Progenitor cell of endocrine pancreas (in vitro differentiated cells): ENCODE measurements at places on chromosomes 6 and 20. TPM values are rescaled to one million over a fixed set of nuclear protein-coding genes. Genes with fewer than 3 reads are reported as not detected.
A peak's percentile ranks its signal among the peaks of the same experiment; 100 is the strongest.

- DNase-seq: no peak
Observed at GRCh38 chr6:40550202-40551101, 36.7 kb downstream of the LRFN2 start.

DNA sequence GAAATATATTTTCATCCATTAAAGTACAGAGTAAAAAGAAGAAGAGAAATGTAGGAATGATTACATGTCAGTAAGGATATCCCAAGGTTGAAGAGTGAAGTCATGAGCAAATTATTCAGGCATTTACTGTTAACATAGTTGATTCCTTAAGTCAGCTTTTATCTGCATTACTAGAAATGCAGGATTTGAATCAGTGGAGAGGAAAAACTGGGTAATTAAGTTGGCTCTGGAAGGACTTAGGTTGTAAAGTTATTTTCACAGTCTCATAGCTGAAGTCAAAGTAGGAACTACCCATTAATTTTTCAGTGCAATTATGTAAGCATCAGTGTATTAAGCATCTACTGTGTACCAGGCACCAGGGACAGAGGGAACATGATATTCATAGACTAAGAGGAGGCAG, 7.8 kb downstream of the NAA20 start:
- no peak for DNase-seq

GRCh38 chr20:50909413-50909812, 21.8 kb downstream of the ADNP start:
- DNase-seq: no peak

GRCh38 chr6:13760307-13761304, 49.0 kb upstream of the RANBP9 start:
- no peak for DNase-seq

DNA sequence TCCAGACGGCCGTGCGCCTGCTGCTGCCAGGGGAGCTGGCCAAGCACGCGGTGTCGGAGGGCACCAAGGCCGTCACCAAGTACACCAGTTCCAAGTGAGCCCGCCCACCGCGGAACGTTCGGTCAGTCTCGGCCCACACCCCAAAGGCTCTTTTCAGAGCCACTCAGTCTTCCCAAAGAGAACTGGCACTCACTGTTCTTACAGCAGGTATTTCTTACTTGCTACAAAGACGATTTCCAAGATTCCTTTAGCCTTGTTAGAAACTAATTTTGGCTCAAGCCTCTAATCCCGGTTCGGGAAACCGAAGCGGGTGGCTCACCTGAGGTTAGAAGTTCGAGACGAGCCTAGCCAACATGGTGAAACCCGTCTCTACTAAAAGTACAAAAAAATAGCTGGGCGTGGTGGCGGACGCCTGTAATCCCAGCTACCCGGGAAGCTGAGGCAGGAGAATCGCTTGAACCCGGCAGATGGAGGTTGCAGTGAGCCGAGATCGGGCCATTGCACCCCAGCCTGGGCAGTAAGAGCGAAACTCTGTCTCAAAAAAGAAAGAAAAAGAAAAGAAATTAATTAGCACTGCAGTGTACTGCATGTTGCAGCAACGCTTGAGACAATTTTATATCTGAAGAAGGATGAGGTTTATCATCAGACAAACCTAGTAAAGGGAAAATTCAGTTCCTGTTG, 73.1 kb downstream of the OR2B2 start:
- peak; percentile 51 for DNase-seq

- DNase-seq: no peak
Observed at GRCh38 chr6:20740088-20740487, 205.8 kb downstream of the CDKAL1 start.

Gene FAM209B
- not detected in 2 replicates for total RNA-seq

Gene MAPK13
- 41.2 and 42.9 TPM in 2 replicates for total RNA-seq

GRCh38 chr6:31383149-31383548, 20.2 kb upstream of the MICA start:
- DNase-seq: no peak

Gene SRF
- 29.1 and 30.3 TPM in 2 replicates for total RNA-seq

GRCh38 chr6:6656287-6656686, 67.8 kb downstream of the LY86 start:
- no peak for DNase-seq

Gene SFTA2
- total RNA-seq: 1.0 and 2.6 TPM in 2 replicates

Gene ULBP3
- total RNA-seq: 16.2 TPM in 2 replicates

GRCh38 chr6:79614326-79615305, 16.5 kb upstream of the SH3BGRL2 start:
- no peak for DNase-seq

Gene MARCKS
- 153 and 158 TPM in 2 replicates for total RNA-seq

GRCh38 chr20:6909608-6910007, 142.1 kb downstream of the BMP2 start:
- DNase-seq: no peak

DNA sequence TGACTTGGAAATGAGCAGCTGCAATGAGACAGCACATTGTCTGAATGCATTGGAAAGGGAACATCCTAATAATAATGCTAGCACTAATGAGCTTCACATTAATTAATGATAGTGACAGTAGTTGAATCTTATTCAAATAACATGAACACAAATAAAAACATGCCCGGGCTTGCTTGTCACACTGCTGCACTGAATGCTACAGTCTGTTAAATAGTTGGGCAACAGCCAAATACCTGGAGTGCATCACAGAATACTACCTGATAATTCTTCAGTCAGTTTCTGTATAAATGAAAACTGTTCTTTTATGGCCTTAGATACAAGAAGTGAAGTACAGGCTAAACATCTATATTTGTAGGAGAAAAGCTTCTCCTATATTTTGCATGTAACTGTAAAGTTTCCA, 458.7 kb downstream of the RNF144B start:
- DNase-seq: no peak

- DNase-seq: no peak
Observed at GRCh38 chr6:144468709-144469108, 183.6 kb downstream of the UTRN start.

Gene HRH3
- total RNA-seq: 0.10 TPM in 1 of 2 replicates, not detected in the other

DNA sequence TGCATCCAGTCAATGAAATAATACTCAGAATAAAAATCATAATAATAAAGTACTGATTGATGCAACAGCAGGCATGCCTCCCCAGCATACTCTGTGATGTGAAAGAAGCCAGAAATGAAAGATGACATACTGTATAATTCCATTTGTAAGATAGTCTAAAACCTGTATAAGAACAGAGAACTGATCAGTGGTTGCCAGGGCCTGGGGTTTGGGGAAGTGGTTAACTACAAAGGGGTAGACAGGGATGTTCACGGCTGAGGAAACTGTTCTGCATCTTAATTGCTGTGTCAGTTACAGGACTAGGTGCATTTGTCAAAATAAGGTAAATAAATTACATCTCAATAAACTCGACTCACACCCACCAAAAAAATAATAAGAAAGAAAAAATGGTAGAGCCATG, 81.3 kb upstream of the BMP2 start:
- DNase-seq: no peak

Gene TINAG
- total RNA-seq: not detected in 2 replicates

DNA sequence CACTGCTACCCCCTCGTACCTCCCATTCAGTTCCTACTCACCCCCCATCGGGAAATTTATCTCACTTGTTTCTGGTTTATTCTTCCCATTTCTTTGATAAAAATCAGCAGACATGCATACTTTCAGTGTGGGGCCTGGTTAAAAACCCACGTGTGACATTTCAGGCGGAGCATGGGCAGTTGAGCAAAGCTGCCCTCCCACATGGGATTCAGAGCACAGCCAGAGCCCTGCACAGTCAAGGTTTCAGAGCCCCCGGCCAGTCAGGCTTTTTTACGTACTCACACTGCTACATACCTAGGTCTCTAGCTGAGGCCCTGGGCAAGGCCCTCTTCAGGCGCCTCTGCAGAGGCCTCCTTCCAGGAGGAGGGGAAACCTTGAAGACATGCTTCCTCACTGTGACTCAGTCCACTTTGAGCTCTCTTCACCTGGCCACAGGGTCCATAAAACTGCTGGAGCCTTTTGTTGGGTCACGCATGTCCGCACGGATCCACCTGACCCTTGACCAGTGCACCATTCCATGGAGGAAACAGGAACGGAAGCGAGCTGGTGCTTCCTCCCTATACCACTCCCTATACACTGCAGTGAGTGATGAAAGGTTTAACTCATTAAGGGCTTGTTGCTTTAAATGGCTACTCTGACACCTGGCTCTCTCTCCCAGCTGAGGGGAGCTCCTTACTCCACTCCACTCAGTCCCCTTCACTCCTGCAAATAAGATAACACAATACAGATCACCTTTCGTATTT, 713.3 kb downstream of the PRKN start:
- no peak for DNase-seq

Gene SIRPB2
- total RNA-seq: not detected in 2 replicates

Gene DST
- total RNA-seq: 151 and 167 TPM in 2 replicates

GRCh38 chr6:54426995-54427394, 118.8 kb downstream of the TINAG start:
- no peak for DNase-seq

GRCh38 chr6:16777794-16778193, 16.5 kb upstream of the ATXN1 start:
- no peak for DNase-seq

DNA sequence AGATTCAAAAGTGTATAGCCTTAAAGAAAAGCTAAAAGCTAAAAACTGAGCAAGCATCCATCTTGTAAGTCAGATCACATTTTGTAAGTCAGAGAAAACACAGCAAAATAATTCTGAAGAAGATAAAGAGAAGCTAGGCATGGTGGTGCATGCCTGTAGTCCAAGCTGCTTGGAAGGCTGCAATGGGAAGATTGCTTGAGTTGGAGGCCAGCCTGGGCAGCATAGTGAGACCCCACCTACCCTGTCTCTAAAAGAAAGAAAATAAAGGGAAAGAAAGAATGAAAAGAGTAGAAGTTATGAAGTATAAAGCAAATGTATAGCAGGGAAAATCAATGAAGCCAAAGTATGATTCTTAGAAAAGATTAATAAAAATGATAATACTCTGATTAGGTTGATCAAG, 20.5 kb upstream of the PKIG start:
- no peak for DNase-seq

DNA sequence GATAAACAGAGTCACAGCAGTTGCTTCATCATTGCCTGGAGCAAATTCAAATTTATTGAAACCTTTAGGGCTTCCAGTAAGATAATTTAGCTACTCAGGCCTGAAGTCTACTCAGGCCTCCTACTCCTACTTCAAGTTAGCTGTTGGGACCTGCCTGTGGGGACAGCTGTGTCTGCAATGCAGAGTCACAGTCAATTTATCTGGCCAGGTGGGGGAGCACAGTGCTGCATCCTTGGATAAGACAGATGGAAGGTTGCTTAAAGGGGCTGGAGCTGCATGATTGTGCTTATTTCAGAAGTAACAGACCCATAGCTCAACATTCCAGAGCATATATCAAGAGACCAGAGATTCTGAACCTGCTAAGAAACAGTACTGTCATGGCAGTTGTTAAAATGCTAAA, 932.1 kb downstream of the QKI start:
- no peak for DNase-seq

Gene SLC32A1
- total RNA-seq: not detected in 2 replicates

Gene MRPS18B
- total RNA-seq: 27.5 and 28.2 TPM in 2 replicates

Gene TMEM200A
- 13.0 and 13.6 TPM in 2 replicates for total RNA-seq

GRCh38 chr6:66103954-66104353, 396.9 kb upstream of the EYS start:
- DNase-seq: no peak

Gene TRAPPC3L
- total RNA-seq: not detected in 2 replicates

DNA sequence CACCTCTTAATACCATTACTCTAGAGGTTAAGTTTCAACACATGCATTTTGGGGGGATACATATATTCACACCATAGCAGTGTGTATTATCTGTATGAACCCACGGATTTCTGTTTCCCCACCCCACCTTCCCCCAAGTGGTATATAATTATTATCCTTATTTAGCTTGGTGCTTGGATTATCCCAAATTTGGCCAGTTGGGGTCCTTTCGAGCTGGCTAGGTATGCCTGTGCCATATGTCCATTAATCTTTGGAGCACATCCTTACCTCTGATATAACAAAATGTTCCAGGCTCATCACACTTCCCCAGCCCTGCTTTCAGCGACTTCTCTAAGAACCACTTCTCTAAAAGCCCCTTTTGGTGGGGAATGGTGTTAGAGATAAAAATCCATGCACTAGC, 118.7 kb upstream of the MLIP start:
- DNase-seq: no peak

DNA sequence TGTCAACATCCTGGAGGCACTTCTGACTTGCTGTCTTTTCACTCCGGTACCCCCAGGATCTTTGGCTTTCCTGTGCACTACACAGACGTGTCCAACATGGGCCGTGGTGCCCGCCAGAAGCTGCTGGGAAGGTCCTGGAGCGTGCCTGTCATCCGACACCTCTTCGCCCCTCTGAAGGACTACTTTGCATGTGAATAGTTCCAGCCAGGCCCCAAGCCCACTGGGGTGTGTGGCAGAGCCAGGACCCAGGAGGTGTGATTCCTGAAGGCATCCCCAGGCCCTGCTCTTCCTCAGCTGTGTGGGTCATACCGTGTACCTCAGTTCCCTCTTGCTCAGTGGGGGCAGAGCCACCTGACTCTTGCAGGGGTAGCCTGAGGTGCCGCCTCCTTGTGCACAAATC, 12.0 kb upstream of the MAPRE1 start:
- no peak for DNase-seq

Gene TP53TG5
- total RNA-seq: not detected in 2 replicates

DNA sequence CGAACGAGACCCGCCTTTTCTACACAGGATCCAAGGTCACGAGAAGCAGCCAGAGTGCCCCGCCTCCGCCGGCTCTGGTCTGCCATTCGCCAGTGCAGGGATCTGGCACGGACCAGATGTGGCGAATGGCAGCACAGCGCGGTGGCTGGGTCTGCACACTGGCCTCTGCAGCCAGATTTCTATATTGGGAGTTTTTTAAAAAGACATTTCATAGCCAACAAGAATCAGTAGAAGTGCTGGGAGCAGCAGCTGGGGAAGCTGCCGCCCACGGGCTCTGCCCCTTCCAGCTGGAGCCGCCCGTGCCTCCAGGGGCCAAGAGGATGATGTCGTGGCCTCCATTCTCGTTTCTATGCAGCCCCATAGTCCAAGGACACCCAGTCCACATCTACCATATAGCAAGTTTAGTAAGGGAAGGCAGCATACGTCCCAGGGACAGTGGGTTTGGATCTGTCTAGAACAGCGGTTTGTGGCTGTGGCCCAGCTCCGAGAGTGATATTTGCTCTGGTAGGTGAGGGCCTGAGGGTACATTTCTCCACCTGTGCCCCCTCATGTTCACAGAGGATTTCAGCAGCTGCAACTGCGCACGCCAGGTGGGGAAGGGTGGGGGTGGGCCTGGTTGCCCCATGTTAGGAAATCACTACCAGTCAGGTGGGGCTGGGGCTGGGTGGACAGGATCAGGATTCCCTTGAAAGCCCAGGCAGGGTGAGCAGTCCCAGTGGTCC, 333.7 kb downstream of the ZFAND3 start:
- DNase-seq: no peak

- DNase-seq: no peak
Observed at GRCh38 chr20:13777171-13777601, 7.5 kb downstream of the ESF1 start.

- DNase-seq: no peak
Observed at GRCh38 chr20:2261046-2261485, 34.7 kb upstream of the TGM3 start.

- no peak for DNase-seq
Observed at GRCh38 chr6:119961450-119961849, 611.9 kb upstream of the MAN1A1 start.

GRCh38 chr20:63096681-63097335, 90.0 kb upstream of the BHLHE23 start:
- DNase-seq: no peak

Gene HIVEP2
- total RNA-seq: 9.7 and 11.8 TPM in 2 replicates

GRCh38 chr6:22133357-22133756, 163.5 kb downstream of the PRL start:
- DNase-seq: no peak

GRCh38 chr20:25867776-25868649, 171.4 kb upstream of the ZNF337 start:
- no peak for DNase-seq
